ENCODE measurements at places on chromosomes 12 and 14.

DNA sequence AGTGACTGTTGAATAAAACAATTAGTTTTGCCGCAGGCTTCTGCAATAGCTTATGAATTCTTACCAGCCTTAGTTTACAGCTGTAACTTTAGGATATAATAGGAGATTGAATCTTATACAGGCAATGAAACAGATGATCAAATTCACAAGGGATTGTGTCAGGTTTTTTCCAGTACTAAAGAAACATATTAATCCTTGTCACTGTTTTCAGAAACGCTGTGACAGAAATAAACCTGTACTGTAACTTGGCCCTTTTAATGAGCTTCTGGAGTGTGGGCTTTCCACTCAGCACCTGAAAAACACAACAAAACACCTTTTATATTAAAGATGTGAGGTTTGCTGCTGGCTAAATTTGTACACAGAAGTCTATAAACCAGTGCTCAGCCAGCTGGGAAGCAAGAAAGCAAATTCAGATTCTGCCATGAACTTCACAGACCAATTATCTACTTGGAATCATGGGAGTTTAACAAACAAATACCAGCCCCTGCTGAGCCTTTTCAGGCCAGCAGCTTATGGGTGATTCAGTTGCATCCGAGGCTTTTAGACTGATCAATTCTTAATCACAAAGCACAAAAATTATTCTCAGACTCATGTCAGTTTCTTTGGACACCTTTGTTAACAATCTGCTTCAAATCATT, 109.5 kb downstream of the FOXG1 start:
- no peak for DNase-seq

DNA sequence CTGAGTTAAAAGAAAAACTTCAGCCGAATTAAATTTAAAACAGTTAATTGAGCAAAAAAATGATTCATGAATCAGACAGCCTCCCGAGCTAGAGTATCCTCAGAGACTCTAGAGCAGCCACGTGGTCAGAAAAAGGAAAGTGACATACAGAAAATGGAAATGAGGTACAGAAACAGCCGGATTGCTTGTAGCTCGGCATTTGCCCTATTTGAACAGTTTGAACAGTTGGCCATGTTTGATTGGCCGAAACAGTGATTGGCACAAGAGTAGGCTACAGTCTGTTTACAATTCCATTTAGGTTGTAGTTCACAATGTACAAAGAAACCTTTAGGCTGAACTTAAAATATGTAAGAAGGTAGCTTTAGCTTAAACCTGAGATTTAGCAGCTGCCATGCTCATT, 12.9 kb upstream of the OXA1L start:
- DNase-seq: no peak

DNA sequence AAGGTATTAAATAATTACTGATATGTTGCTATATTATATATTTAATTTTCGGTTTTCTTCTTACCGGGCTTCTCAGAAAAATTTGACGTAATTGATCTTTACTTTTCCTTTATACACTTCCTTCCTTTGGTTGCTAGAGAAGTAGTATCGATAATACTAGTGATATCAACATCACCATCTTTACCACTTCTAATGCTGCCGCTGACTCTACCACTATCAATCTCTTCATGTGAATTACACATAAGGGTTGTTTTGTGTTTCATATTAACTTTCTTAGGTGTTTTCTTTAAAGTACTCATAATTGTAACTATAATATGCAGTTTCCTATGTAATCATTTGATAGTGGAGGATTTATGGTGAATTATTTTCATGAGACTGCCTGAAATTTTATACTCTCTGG, 30.9 kb upstream of the KLRF1 start:
- DNase-seq: no peak

- DNase-seq: no peak
Observed at GRCh38 chr12:92098594-92099380, 46.9 kb downstream of the BTG1 start.

- DNase-seq: peak; percentile 81
Observed at GRCh38 chr12:68310370-68310769, 21.8 kb downstream of the MDM1 start.

DNA sequence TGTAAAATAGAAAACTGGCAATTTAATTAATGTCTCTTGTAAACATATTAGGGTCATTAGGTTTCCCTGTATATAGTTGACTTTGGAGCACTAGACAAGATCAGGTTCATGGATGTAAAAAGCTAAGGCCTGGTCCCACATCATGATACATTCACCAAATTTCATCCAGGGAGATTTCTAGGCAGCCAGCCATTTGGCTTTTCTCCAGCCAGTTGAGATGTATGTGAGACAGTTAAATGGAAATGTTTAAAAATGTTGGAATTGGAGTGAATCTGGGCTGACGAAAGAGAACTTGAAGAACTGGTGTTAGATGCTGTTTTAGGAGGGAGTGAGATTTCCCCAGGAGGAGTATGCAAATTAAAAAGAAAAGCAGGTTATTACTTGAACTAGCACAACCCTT, 41.8 kb upstream of the CLEC14A start:
- peak; percentile 73 for DNase-seq

DNA sequence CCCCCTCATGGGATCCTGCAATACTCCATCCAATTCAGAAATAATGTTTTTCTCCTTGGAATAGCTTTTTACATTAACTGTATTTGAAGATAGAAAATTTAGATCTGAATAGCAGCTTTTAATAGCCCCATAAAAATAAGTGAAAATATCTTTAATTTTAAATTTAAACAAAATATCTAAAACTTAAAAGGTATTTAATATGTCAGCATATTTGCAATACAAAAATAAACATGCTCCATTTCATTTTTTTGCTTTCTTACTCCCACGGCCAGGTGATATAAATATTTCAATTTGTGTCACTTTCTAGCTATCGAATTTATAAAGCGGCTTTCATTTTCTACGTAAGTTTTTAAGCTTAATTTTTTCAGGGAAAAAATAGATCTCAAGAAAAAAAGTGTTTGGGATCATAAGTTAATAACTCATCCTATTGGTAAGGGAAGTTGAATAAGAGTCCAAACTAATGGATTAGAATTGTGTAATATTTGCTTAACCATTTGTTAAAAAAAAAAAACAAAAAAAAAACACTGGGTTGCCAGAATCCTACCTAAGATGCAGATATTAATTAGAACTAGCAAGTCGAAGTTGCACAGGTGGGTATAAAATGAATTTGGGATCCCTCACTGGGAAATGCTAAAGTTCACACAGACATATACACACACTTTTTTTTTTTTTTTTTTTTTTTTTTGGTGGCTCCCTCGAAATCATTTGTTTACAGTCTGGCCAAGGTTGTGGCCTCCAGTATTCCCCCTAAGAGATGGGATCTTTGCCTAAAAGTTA, 47.6 kb downstream of the PPP2R5C start:
- no peak for DNase-seq

GRCh38 chr14:52244328-52244727, 23.2 kb upstream of the PTGDR start:
- DNase-seq: no peak

DNA sequence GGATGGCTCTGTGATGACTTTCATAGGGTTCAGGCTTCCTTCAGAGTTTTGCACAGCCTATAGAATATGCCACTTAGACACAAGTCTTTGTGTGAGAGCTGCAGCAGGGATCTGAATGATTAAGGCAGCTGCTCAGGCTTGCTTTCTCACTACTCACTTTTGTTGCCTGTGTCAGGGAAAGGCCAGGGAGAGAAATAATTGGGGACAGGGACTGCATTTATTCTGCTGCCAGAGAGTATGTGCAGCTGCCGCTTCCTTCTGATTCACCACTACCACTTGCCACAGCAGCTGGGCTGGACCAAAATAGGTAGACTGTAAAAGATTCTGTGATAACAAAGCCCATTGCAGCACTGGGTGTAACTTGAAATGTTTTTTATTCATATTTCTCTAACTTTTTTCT, 49.7 kb downstream of the TRMT5 start:
- no peak for DNase-seq

DNA sequence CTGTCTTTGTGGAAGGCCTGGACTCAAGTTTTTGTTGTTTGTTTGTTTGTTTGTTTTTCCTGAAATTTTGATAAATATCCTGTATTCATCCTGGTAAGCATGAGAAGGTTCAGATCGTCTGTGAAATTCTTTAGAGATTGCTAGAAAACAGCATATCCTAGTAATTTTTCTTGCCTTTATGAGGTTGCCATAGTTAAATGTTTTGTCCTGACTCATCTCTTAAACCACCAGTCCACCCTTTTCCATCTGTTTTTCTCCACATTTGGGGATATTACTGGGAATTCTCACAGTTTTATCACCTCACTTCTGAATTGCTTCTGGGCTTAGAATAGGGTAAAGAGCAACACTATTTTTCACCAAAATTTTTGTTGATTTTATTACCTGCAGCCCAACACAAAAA, 248.3 kb downstream of the FBXL14 start:
- peak; percentile 42 for DNase-seq

DNA sequence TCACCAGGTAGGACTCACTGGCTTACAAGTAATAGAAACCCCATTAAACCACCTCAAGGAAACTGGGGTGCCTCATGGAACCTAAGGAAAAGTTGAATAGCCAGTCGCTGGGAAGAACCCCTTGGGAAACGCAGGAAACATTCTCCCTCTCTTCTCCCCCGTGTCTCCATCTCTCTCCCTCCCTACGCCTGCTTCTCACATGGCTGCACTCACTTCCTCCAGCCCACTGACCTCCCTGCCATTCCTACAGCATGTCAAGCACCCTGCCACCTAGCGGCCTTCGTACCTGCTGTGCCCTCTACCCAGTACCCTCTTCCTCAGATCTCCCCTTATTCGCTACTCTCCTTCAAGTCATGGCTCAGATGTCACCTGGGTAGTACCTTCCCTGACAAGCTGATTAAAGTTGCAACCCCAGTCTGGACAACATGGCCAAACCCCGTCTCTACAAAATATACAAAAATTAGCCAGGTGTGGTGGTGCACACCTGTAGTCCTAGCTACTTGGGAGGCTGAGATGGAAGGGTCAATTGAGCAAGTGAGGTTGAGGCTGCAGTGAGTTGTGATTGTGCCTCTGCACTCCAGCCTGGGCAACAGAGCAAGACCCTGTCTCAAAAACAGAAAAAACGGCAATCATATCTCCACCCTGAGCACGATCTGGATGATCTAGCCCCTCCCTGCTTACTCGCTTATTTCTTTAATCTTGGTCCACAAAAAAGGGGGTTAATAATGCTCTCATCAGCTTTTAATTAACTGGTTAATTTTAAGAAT, 6.4 kb upstream of the DTX1 start:
- no peak for DNase-seq

- DNase-seq: no peak
Observed at GRCh38 chr14:31484754-31485153, 3.1 kb downstream of the GPR33 start.

DNA sequence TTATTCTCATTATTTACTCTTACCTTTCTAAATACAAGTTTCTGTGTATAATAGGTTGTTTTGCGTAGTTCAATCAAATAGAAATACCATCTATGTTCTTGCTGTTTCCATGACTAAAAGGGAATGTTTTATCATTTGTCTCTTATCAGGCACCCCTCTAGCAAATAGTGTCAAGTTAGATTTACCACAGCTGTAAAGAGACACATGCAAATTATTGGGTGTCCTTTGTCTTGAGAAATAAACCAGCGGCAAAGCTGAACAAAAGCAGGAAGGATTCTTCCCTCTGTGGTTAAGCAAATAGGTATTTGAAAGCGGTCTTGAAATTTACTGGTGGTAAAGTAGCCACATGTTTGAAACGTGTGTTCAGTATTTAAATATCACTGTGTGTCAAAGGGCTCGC, 405.9 kb downstream of the TMTC2 start:
- no peak for DNase-seq

DNA sequence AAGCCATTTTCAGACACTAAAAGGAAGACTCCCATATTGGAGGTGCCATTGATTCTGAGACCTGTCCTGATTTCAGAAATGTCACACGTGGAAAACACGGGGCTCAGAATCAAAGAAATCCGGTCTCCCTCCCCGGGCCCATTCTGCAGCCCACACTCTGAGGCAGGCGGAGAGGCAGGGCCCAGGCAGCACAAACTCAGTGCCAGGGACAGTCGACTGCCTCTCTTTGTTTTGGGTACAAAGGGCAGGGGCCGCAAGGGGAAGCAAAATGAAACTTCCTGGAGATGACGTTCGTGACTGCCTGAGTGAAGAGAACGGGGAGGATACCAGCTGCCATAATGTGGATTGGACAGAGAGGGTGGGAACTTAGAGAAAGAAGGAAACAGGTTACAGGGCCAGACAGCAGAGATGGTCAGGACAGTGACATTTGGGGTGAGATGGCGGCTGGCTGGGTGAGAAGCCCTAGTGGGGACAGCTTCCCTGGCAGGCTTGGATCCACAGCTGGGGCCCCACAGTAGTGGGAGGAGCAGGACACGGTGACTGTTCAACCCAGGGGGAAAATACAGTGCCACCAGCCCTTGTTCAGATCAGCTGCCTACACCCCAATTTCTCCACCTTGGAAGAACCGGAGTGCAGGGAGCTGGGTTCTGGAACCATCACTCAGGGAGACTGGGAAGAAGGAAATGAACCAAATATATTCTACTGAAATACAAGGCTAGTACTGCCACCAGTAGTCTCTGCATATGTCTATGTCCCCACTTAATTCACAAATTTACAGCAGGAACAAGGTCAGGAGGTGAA, 8.1 kb downstream of the GAPDH start:
- DNase-seq: no peak

DNA sequence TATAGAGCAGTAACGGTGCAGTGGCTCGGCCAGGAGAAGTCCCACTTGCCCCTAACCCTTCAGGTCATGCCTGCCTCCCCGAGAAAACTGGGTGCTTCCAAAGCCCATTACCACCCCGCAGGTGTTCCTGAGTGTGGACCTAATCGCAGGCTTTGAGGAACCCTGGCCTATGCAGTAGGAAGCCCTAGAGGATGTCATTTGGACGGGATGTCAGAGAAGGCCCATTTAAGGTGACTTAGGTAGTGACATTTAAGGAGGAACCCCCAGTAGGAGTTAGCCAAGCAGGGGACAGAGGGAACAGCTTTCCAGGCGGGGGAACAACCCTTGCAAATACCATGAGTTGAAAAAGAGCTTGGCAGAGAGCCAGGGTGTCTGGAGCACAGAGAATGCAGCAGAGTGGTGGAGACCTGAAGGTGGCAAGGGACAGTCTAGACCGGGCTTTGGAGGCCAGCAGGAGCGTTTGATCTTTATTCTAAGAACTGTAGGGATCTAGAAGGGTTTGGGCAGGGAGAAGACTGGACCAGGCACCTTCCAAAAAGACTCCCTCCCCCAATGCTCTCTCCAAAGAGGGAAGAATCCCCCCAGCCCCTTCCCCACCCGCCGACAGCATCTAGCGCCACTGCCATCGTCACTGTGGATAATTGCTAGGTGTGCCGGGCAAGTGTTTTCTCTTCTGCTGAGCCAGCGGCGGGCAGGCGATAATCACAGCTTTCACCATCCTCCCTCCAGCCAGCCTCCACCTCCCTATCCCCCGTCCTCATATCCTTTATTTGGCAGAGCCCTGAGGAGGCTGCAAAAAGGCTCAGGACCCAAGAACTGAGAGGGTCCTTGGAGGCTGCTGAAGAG, 33.3 kb upstream of the BEGAIN start:
- DNase-seq: no peak

GRCh38 chr12:57781244-57781643, 1.3 kb upstream of the TSFM start:
- no peak for DNase-seq

- no peak for DNase-seq
Observed at GRCh38 chr14:21074398-21075272, 4.5 kb downstream of the ARHGEF40 start.

- DNase-seq: no peak
Observed at GRCh38 chr12:41344776-41345470, 156.8 kb downstream of the PDZRN4 start.

- no peak for DNase-seq
Observed at GRCh38 chr12:101563212-101563611, 31.6 kb upstream of the MYBPC1 start.
